ENCODE measurements at places on chromosomes 12 and 14.
A peak's percentile ranks its signal among the peaks of the same experiment; 100 is the strongest.

GRCh38 chr12:6370994-6371754, 4.2 kb downstream of the SCNN1A start:
- DNase-seq: no peak

DNA sequence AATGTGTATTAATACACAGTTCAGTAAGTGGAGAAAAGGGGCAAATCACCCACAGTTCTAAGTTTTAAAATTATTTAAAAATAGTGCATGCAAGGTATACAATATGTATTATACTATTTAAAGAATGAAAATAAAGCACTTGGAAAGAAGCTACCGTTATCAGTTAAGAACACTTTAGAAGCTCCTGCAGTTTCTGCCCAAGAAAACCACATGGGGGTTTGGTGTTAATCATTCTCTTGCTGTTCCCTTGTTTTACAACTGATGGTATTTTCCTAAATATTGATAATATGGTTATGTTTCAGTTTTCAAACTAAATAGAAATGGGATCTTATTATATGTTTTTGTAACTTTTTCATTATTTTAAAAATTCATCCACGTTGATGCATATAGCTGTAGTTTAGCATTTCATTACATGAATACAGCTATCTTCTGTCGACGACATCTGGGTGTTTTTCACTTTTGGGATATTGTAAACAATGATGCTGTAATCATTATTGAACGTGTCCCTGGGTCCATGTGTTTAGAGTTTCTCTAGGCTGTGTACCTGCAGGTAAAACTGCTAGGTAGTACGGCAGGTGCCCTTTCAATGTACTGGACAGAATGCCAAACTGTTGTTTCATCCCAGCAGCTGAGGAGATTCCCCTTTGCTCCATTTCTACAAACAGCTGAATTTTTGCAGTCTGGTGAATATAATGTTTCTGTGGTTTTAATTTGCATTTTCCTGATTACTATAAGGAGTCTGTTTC, 64.1 kb downstream of the APPL2 start:
- no peak for DNase-seq

DNA sequence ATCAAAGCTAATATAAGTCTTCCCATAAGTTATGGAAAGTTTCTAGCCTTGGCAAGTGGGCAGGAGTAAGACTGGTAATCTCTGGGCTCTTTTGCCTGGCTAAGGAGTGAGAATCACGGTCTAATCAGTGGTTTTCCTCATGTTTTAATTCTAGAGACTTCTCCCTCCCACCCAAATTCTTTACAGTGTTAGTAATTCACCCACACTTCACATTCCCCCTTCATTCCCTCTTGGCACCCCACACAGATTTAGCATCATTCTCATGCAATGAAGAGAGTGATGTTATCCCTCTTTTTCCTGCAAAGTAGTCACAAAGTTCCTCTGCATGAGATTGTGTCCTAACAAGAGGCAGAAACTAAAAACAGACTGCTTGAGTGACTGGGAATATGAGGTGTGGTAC, 28.6 kb upstream of the CACNA2D4 start:
- no peak for DNase-seq

- no peak for DNase-seq
Observed at GRCh38 chr12:23083267-23083666, 458.3 kb downstream of the ETNK1 start.

DNA sequence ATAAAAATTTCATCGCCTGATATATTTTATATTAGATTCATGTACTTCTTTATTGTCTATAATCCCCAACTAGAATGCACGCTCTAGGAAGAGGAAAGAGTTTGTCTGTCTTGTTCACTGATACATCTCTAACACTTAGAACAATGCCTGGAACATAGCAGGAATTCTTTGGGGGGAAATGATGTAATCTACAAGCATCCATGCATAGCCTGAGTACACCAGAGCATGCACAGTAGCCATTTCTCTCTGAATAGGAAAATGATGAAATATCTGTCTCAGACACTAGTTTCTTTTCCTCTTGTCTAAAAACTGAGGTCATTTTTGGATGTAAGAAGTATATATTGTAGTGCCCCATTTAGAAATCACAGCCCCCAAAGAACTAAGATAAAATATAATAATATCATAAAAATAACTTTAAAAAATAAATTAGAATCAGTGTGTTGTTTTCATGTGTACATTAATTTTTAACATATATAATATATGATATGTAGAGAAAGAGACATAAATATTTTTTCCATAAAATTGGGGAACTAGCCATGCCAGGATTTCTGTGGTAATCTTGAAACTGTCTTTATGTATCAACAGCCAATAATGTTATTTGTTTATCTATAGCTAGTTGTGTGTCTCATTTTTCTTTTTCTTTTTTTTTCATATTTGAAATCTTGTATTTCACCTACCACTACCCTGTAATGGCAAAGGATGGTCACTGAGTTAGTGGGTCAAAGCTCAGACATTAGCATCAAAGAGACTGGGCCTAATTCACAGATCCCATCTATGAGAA, 155.6 kb upstream of the TMCC3 start:
- DNase-seq: no peak

DNA sequence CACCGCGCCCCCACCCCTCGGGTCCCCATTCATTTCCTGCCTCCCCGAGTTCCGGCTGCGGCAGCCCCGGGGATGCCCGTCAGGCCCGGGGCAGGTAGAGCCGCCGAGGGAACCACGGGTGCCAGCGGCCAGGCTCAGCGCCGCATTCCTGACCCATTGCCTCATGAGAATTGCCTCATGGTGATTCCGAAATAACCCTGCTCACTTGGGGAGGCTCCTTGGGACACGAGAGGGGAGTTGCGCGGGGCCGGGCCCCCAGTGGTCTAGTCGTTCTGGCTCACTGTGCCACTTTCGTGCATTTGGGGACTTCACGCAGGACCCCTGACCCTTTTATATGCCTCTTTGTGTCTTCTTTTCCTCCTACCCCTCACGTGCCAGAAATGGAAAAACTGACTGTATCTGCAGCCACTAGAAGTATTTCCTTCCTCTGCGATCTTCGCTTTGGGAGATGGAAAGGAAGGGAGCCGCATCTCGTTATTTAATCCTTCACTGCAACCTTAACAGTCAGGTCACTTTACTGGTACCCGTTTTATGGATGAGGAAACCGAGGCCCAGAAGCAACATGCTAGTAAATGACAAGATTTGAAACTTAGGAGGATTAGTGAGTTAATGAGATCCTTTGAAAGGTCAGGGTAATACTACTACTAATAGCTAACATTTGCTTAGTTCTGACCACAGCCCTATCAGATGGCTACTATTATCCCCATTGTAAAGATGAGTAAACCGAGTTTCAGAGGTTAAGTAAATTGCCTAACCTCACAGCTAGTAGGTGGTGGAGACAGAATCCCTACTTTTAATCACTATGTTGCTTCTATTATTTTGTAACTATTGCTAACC, 768 bp downstream of the PTPN11 start:
- DNase-seq: no peak

DNA sequence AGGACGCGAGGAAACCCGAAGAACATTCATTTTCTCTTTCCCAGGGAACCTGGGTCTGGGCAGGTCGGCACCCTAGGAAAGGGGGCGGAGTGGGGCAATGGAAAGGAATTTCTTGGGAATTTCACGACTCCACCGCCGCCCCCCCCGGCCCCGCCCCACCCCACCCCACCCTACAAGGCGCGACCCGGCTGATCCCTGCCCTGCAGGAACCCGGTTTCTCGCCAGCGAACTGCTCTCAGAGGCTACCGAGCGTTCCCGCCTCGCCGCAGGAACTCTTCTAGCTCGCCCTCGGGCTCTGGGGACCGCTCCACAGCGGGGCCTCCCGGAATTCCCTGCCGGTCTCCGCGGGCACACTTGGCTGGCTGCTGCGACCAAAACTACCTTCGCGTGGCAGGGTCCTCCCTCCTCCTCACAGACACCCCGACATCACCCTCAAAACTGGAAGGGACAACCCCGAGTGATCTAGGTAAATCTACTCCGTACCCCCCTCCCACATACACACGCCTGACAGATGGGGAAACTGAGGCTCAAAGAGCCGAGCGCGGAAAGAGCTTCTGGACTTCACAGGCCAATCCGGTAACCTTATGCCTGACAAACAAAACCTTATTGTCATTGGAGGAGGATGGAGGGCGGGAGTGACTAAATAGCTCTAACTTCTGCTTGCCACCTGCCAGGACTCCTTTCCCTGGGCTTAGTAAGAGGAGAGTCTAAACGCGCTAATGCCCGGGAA, 785 bp upstream of the ACTN1 start:
- DNase-seq: no peak

GRCh38 chr12:70367258-70368141, 1.4 kb downstream of the KCNMB4 start:
- no peak for DNase-seq

DNA sequence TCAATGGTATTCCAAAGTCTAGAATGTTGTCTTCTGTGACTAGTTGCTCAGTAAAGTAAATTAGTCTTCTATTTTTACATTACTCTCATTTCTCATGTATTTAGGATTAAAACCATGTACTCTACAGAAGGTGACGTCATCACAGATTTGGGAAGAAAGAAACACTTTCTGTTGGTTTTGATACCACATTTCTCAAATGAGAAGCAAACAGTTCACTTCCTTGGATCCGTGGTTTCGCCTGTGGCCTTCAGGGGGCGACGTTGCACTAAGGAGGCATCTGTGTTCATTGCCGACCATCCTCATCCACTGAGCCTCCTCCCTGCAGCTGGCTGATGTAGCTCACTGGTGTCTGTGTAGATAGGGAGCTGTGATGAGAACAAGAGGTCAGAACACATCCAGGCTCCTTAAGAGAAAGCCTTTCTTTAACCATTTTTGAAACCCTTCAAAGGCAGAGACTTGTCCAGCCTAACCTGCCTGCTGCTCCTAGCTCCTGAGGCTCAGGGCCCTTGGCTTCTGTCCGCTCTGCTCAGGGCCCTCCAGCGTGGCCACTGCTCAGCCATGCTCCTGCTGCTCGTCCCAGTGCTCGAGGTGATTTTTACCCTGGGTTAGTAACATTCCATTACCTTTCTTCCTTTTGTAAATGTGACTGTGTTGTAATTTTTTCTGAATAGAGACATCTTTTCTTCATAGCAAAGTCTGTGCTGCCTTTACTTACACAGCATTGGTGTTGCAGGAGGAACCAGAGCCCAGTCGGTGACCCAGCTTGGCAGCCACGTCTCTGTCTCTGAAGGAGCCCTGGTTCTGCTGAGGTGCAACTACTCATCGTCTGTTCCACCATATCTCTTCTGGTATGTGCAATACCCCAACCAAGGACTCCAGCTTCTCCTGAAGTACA, 220.6 kb upstream of the OR4E1 start:
- no peak for DNase-seq

GRCh38 chr14:87992718-87993628, at the start of gene GALC:
Gene GALC (minus strand): TSS chr14:87993182. CDS start chr14:87993164, 18 bp downstream.
- DNase-seq: peak; percentile 31

DNA sequence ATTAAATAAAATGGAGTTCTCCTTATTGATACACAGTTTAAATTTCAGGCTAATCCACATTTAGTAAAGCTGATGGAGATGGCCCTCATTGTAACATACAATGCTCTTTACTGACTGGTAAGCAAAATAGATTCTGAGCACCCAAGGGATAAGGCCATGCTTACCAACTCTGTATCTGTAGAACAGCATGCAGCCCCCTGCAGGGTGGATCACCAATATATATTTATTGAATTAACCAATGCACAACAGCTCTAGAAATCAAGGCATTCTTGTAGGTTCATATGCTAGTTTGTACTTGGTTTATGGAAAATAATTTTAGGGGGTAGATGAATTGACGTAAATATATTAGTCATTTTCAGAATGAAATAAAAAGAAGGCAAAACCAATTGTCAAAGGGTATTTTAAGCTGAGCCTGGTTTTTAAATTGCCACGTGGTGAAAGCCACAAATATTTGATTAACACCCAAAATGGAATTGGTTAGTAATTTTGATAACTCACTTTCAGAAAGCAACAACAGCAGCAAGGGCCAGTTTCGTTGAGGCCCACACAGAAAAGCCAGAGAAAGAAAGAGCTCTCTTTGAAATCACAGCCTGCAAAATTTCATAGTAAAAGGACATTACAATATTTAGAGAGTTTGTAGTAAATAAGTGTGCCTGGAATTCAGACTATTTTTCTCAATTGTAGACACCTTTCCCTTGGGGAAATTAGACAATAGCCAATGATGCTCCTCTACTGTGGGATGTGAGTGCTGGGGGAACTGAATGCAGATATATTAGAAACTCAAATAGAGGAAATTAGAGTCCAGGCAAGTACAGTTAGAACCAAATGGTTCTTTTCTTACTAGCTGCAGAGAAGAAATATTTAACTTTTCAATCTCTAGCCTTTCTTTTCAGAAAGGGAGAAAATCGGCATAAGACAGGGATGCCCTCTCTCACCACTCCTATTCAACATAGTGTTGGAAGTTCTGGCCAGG, 216.2 kb upstream of the ABCD2 start:
- no peak for DNase-seq

Measured in cortex of kidney (tissue), 1 donor.